Bronchial epithelial cell (primary cell): ENCODE measurements at places on chromosomes 6 and 20.
A peak's percentile ranks its signal among the peaks of the same experiment; 100 is the strongest.

GRCh38 chr6:140641412-140641811 lies 1267.0 kb upstream of the CITED2 start:
- DNase-seq: no peak

- DNase-seq: no peak
Observed at GRCh38 chr20:29790510-29790909, 1467.0 kb upstream of the DEFB115 start.

GRCh38 chr20:60862601-60863000 lies 389.5 kb upstream of the CDH4 start:
- DNase-seq: no peak

DNA sequence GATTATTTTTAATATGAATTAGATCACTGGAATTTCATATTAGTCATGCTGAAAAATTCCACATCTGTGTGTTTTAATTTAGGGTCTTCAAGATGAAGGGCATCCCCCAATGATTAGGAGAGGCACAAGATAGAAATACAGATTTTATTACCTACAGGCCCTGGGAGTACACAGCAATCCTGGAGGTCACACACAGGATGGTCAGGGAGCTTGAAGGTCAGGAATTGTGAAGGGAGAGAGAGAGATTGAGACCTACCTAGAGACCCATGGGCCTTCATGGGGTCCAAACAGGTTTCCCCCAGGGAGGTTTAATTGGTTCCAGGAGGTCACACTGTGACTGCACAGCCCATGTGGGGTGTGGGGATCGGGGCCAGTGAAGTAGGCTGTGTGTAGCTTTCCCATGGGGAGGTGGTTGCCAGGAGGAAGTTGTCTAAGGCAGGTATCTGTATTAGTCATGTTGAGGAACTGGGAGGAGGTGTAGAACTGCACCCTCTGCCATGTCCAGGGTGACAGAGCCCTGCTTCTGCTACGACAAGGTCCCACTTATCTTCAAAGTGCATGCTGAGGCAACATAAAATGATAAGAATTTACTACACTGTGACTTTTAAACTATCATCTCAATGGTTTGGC lies 18.3 kb downstream of the SNX9 start:
- DNase-seq: peak; percentile 88

- no peak for DNase-seq
Observed at GRCh38 chr6:135439549-135439948, 58.0 kb downstream of the AHI1 start.

DNA sequence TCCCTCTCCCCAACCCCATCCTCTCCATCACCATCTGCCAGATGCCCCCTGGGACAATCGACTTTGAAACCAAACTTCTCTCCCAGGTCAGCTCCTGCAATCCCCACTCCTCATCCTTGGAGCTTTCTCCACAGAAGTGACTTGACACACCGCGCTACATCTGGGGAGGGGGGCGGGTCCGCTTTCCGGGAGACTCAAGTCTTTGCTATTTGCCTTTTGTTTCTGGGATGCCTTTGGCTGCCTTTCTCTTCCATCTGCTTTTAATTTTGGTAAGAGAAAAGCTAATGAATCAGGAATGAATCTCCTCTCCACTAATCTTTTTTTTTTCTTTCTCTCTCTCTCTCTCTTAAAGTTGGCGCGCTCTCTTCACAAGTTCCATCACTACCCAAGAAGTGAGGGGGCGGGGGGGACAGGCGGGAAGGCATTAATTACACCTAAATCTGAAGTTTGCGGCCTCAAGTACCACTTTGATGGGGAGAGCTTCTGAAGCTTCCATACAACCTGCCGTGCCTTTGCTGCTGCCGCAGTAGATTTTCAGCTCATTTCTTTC lies 664 bp upstream of the TPBG start:
- DNase-seq: peak; percentile 53

GRCh38 chr20:59165396-59165795 lies 1.8 kb downstream of the ZNF831 start:
- no peak for DNase-seq

- no peak for DNase-seq
Observed at GRCh38 chr20:21100578-21101452, 5.3 kb downstream of the LINC00237 start.

DNA sequence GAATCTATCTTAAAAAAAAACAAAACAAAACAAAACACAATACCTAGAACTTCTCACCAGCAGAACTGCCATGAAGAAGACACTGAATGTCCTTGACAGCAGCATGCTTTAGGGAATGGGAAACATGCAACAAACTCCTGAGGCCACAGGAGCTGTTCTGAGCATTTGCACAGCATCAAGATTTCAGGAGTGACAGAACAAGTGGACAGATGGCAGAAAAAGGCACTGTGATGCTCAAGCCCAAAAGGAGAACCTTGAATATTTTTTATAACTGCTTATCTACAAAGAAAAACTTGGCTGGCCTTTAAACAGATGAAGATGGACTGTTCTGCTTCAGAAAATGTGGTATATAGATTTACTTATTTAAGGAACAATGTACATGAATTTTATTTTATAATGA lies 158.9 kb downstream of the RALGAPA2 start:
- DNase-seq: no peak

DNA sequence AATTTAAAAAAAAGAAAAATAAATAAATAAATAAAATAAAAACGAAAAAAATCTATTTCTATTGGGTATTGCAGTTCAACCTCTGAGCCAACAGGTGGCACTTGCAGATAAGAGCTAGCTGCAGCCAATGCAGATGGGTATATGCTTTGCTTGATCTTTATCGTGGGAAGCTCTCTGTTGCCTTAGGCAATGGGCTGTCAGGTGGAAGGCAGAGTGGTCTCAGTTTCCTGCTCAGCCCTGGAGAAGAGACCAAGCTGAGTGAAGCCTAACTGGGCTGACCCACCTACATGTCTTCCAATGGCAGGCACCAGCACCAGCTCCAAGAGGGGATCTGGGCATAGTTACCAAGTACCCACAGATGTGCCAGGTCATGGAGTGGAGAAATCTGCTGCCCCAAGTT lies 95.0 kb downstream of the AK9 start:
- DNase-seq: peak; percentile 33

DNA sequence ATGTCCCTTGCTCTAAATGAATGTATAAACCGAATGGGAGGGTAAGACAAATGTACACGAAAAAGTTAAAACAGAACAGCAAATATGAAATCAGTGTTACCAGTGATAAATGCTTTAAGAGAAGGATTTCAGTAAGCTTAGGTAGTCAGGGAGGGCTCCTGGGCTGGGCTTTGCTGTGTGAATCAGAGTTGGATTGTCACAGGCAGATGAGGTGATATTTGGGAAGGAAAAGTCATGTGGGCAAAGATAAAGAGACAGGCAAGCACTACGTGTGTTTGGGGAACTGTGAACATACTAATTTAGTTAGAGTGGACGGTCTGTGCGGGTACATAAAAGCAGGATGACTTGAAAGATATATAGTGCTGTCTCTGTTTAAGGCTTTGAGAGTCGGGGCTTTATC lies 114.8 kb downstream of the CRYBG1 start:
- DNase-seq: peak; percentile 80

GRCh38 chr6:28349892-28350737 lies at the start of gene ZKSCAN3:
ZKSCAN3 (plus strand) TSS chr6:28349947; CDS start chr6:28359587, 9,640 bp downstream.
- DNase-seq: peak; percentile 72

- peak; percentile 73 for DNase-seq
Observed at GRCh38 chr6:135094403-135094821, 39.8 kb upstream of the HBS1L start.

GRCh38 chr6:161274488-161274858 lies 612 bp upstream of the AGPAT4 start:
- DNase-seq: no peak

DNA sequence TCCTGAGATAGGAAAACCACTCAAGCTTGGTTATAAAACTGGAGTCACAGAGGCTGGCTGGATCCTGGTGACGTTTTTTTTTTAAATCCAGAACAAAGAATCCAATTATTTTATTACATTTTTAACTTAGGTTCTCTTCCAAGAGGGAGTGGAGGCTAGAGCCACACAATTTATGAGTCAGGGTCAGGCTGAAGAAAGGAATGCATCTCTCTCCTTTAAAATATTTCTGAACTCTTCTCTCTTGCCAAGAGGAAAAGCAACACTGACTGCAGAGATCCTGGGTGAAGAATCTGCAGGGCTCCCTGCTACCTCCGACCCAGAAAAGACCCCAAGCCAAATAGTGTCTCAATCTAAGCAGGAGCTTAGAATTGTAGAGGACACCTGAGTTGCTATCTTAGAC lies 88.5 kb upstream of the SSTR4 start:
- no peak for DNase-seq

GRCh38 chr20:1225263-1225782 lies 521 bp upstream of the RAD21L1 start:
- DNase-seq: peak; percentile 20

DNA sequence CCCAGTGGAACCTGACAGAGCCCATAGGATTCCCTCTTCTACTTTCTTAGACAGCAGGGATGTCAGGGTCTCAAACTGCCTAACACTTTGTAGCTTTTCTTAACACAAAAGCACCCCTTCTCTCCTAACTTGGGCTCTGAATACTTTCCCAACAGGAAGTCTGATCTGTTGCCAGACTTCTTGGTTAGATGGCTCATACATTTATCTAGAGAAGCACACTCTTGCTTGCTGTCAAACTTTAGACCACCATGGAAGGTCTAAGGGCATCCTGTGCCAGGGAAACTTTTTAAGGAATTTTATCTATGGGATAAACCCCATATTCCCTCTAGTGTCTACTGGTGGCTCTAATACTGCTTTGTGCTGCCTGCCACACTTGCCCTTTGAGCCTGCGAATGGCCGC lies 3.3 kb upstream of the C6orf136 start:
- no peak for DNase-seq

DNA sequence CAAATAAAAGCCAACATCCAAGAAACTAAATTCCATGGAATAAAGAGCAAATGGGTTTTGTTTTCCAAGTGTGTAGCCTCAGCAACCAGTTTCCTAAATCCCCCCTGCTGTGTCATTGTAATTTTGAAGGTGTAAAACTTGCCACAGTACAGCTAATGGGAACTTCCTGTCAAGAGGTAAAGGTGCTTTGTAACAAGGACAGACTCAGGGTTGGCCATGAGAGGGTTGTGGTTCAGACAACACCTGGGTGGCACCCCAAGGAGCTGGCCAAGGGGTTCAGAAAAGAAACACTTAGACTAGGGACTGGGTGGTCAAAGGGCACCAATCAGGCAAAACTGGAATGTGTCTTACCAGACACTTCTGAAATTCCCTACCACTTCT lies 52.4 kb upstream of the LYRM2 start:
- no peak for DNase-seq

DNA sequence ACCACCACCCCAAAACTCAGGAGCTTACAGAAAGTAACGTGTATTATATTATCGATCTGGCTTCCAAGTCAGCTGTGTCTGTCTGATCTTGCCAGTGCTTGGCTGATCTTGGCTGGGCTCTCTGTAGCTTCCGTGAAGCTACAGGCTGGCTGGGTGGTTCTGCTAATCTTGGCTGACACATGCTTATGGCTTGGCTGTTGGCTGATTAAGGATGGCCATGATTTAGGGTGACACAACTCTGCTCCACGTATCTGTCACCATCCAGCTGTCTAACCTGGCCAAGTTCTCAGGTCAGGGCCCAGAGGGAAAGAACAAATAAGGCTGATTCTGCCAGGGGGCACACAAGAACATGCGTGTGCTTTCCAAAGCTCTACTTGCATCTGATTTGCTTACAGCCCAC lies 64.7 kb upstream of the PRL start:
- no peak for DNase-seq

- DNase-seq: no peak
Observed at GRCh38 chr20:35297155-35297554, 4.9 kb upstream of the FAM83C start.

- DNase-seq: no peak
Observed at GRCh38 chr6:156316583-156317125, 460.5 kb upstream of the ARID1B start.

GRCh38 chr20:59455402-59456341 lies 148.7 kb upstream of the PHACTR3 start:
- DNase-seq: peak; percentile 2

DNA sequence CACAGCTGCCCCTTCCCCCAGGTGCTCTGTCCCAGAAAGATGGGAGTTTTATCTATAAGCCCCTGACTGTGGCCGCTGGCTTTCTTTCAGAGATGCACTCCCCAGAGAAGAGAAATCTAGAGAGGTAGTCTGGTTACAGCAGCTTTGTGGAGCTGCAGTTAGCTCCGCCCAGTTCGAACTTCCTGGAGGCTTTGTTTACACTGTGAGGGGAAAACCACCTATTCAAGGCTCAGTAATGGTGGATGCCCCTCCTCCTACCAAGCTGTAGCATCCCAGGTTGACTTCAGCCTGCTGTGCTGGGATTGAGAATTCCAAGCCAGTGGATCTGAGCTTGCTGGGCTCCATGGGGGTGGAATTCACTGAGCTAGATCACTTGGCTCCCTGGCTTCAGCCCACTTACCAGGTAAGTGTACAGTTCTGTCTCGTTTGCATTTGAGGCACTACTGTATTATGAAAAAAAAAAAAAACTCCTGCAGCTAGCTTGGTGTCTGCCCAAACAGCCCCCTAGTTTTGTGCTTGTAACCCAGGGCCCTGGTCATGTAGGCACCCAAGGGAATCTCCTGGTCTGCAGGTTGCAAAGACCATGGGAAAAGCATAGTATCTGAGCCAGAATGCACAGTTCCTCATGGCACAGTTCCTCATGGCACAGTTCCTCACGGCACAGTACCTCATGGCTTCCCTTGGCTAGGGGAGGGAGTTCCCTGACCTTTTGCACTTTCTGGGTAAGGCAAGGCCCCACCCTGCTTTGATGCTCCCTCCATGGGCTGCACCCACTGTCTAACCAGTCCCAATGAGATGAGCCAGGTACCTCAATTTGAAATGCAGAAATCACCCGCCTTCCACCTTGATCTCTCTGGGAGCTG lies 275.0 kb downstream of the CENPW start:
- DNase-seq: no peak

DNA sequence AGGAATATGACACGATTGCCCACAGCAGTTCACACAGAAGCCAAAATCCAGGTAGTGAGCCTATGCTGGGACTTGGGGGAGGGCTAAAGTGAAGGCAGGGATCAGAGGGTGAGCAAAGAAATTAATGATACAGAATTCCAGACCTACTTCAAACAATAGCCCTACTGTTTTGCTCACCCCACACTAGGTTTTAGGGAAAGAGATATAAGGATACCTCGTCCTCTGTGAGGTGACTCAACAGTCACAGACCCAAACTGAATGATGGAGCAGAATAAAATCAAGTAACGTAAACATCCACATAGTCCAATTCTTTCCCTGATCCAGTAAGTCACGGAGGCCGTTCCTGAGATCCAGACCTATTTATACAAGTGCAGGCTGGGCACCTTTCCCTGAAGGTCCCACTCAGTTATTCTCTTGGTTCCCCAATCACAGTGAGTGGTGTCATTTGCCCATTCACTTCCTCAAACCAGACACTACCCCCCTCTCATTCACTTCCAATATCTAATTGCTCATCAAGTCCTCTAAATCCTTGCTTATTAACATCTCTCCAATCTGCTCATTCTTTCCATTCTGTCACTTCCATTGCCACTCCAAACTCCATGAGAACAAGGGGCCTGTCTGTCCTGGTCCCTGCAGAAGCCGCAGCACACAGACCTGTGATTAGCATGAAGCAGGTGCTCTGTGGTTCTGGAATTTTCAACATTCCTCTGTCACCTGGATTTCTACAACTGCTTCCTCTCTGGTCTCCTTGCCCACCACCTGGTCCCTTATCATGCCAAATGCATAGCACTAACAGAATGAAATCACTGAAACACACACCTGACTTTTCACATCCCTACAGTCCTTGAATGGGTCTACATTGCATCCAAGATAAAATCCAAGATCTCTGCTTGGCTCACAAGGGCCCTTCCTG lies 55.9 kb downstream of the ATXN1 start:
- DNase-seq: no peak
